ENCODE measurements at places on chromosomes 4 and X.
A peak's percentile ranks its signal among the peaks of the same experiment; 100 is the strongest.

DNA sequence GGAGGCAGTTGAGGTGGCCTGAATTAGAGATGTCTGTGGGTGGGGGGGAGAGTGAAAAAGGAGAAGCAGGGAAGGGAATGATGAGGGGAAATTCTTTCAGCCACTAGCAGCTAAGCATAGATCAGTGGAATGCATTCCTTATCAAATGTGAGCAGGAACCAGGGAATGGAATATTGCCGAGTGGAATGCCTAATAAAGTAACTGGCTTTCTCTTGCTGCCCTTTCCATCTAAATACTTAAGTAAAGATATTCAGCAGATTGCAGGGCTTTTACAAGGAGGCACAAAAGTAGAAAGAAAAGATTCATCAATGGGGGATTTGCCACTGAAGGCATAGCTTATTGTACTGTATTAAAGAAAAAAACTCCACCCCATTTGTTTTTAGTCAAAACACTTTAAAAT lies 263.0 kb upstream of the RPS6KA3 start:
- DNase-seq: no peak

DNA sequence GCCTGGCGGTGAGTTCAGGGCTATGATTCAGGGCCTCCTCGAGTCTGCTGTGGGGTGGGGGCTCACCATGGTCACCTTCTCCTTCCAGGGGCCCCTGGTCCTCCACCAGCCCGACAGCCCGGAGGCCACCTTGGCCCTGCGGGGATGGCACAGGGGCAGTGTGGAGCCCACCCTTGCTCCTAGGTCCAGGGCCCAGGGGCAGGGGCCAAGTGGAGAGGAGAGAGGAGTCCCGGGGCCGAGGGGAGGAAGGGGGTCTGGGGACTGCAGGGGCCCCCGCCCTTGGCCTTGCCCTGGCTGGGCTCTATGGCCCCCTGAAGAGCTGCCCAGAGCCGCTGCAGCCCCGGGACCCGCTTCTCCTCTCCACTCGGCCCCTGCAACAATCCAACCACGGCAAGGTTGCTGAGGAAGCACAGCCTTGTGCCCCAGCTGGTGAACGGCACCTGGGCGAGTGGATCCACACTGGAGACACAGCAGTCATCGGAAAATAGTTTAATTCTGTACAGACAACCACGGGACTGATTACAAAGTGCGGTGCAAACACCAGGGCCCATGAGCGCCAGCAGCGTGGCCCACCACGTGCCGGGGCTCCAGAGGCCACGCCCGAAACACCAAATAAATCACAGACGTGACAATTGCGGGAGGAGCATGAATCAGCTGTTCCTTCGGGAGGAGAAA lies 23.0 kb upstream of the CPLX1 start:
- DNase-seq: no peak

- DNase-seq: no peak
These were observed 4.2 kb upstream of the SLBP start for GRCh38 chr4:1716065-1716945.

DNA sequence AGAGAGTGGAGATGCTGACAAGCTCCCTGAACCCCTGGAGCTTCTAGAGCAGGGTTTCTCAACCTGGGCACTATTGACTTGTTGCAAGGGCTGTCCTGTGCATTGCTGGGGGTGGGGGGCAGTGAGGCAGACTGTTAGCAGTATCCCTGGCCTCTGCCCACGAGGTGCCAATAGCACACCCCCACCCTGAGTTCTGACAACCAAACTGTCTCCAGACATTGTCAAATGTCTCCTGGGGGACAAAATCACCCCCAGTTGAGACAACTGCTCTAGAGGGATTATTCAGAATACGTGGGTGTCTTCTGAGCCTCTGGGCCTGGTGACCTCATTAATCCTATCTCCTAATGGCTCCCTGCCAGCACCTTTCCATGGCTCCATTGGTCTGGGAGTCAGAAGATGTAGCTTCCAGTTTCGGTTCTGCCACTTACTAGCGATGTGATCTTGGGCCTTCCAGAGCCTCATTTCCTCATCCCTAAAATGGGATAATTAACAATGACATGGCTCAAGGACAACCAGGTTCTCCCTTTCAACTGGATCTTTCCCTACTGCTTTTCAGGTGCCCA lies 17.6 kb upstream of the PJA1 start:
- no peak for DNase-seq

- no peak for DNase-seq
These were observed 67.2 kb upstream of the BRWD3 start for GRCh38 chrX:80876877-80877276.

DNA sequence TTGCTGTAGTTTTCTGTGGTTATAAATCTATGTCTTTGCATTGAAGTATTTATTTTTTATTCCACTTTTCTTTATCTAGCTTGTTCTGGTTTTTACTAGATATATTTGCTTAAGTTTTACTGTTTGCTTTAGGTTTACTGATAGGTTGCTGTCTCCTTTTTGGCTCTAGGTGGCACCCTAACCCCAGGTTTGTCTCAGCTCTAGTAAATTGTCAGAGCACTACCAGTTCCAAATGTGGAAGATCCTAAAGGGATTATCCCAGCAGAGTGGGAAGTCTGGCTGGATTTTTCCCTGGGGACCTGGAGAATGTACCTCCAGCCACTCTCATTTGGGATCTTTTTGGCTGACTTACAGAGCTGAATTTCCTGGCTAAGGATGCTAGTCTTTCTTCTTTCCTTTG lies 106.1 kb downstream of the PBDC1 start:
- peak; percentile 17 for DNase-seq

Measured in CD4-positive, alpha-beta T cell (primary cell).